Activated CD4-positive, alpha-beta memory T cell treated with anti-CD3 and anti-CD28 coated beads, Interleukin-2, amount 10 ng/mL, durations not matched to agents 7 days and 5 days (primary cell): ENCODE measurements at places on chromosomes 12 and 14. TPM values are rescaled to one million over a fixed set of nuclear protein-coding genes. Genes with fewer than 3 reads are reported as not detected.

Gene EMP1
- 101 TPM for total RNA-seq

GRCh38 chr14:70995671-70996070, 88.4 kb downstream of the PCNX1 start:
- H3K27me3 ChIP-seq: no peaks in the 10 kb centered on the region
- no peak for DNase-seq
- H3K36me3 ChIP-seq: peaks cover 21% of the 10 kb centered on the region
- no peak overlapping the region for H3K27ac ChIP-seq
- H3K4me3 ChIP-seq: no peak overlapping the region

- H3K27me3 ChIP-seq: no peaks in the 10 kb centered on the region
- peaks cover 3% of the 10 kb centered on the region for H3K36me3 ChIP-seq
- no peak overlapping the region for H3K4me3 ChIP-seq
- H3K27ac ChIP-seq: no peak overlapping the region
Measured at GRCh38 chr12:92085736-92086040, 60.0 kb downstream of the BTG1 start.

DNA sequence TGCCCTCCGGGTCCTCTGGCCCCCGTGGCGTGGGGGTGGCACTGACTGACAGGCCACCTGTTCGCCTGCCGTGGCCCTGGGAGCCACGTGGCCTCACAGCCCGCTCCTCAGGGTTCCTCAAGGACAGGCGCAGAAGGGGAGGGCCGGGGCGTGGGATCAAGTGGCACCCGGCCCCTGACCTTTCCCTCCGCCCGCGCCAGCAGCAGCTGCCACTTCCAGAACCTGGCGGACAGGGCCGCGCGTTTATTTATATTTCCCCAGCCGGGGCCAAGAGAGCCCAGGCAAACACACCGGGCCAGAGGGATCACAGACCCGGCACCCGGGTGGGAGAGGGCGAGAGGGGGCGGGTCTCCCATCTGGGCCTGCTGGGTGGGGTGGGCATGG, 92.6 kb downstream of the RFLNA start:
- H3K27me3 ChIP-seq: no peaks in the 10 kb centered on the region
- H3K4me3 ChIP-seq: no peak overlapping the region
- DNase-seq: no peak
- H3K36me3 ChIP-seq: peaks cover 5% of the 10 kb centered on the region
- no peak overlapping the region for H3K27ac ChIP-seq
- peaks cover 35% of the 10 kb centered on the region for H3K4me1 ChIP-seq

DNA sequence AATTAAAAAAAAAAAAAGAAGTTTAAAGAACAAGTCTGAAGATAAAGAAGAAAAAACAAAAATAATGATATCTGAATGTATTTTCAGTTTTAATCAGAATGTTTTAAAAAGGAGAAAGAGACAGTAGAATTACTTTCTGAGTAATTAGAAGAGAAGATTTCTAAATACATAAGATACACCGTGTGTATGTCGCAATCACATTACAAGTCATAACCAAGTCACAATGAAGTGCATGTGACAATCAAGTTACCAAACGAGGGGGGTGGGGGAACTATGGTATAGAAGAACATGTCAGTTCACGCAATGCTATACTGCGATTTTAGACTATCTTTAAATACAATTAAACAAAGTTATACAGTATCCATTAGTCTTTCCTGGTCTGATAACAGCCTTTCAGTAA, 1464.1 kb upstream of the FLRT2 start:
- no peak overlapping the region for H3K27ac ChIP-seq
- no peaks in the 10 kb centered on the region for H3K27me3 ChIP-seq
- no peaks in the 10 kb centered on the region for H3K36me3 ChIP-seq
- no peaks in the 10 kb centered on the region for H3K4me1 ChIP-seq
- no peak for DNase-seq
